ENCODE measurements at places on chromosomes 3 and 15.
A peak's percentile ranks its signal among the peaks of the same experiment; 100 is the strongest.

DNA sequence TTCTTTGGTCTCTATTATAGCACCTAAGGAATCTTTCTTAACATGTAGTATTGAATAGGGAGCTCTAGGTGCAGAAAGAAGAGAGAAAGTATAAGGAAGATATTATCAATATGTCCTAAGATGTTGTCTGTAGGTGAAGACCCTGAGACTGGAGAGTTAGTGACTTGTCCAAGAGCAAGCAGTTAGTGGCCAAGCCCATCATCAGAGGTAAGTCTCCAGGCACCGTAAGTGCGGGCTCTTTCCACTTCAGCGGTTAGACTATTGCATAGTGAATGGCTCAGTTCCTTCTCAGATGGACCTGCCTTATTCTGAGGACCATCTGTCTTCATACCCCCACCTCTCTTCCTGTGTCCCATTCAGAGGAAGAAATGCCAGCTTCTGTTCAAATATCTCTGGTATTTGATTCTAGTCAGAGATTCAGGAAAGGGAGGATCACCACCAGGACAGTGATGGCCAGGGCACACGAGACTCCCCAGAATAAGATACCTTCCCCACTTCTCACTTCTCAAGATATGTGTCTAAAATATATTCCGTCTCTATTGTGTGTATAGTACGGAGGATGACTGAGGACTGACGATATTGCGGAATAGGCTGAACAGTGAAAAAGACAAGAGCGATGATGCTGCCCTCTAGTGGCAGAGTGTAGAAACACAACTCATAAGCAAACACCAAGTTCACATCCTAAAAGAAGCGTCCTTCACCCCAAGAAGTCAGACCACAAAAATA is 19.1 kb upstream of the ADGRG7 start:
- DNase-seq: peak; percentile 70

DNA sequence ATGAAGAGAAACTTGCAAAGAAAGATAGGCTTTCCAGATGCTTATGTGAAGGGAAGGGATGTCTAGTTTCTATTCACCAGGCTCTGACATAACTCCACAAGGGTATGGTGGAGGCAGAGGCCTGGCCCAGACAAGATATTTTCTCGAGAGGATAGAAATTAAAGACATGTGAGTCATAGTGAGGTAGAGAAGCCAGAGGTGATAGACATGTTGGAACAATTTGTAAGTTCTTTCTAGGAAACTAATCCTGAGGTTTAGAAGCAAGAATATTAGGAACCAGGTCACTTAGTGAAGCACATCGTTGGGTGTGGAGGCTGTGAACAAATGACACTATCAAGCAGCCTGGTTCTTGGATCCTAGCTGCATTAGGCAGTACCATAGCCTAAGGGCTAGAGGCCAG is 176.9 kb downstream of the BBX start:
- DNase-seq: no peak

GRCh38 chr3:99248913-99249312 is 347.4 kb upstream of the DCBLD2 start:
- DNase-seq: no peak

GRCh38 chr15:25092661-25093060 is 137.9 kb downstream of the SNRPN start:
- no peak for DNase-seq

GRCh38 chr3:48727511-48727910 is 10.5 kb upstream of the IP6K2 start:
- DNase-seq: no peak

GRCh38 chr3:139343895-139344856 is at the start of gene MRPS22:
MRPS22 (plus strand) TSS chr3:139344020; CDS start chr3:139344027, 7 bp downstream.
- peak; percentile 83 for DNase-seq

GRCh38 chr15:70967646-70968045 is 75.0 kb downstream of the LRRC49 start:
- DNase-seq: no peak

GRCh38 chr3:126270145-126270811 is 86.9 kb downstream of the KLF15 start:
- peak; percentile 82 for DNase-seq

DNA sequence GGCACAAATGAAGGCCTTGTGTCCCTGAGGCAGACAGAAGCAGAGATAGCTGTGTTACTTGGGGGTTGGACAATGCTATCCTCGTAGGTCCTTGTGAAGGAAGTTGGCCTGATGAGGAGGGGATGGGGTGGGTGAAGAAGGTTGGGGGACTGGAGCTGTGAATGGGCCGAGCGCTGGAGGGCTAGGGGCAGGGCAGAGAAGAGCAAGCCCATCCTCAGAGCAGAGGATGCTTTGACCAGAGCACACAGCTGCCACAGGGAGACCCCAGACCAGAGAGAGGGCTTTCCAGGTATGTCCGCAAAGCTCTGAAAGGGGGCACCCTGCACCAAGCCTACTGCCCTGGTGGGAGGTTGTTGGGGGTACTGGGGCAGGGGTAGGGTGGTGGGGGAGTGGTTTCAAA is 5.7 kb upstream of the TBC1D2B start:
- DNase-seq: no peak

DNA sequence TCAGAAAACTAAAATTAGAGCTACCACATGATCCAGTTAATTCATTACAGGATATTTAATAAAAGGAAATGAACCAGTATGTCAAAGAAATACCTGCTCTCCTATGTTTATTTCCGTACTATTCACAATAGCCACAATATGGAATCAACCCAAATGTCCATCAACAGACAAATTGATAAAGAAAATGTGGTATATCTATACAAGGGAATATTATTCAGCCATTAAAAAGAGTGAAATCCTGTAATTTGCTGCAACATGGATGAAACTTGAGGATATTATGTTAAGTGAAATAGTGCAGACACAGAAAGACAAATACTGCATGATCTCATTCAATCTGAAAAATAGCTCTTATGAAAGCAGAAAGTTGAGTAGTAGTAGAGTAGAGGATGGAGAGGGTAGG is 33.7 kb upstream of the ALCAM start:
- DNase-seq: no peak

- no peak for DNase-seq
Measured at GRCh38 chr3:58001979-58002378, 6.2 kb upstream of the FLNB start.

DNA sequence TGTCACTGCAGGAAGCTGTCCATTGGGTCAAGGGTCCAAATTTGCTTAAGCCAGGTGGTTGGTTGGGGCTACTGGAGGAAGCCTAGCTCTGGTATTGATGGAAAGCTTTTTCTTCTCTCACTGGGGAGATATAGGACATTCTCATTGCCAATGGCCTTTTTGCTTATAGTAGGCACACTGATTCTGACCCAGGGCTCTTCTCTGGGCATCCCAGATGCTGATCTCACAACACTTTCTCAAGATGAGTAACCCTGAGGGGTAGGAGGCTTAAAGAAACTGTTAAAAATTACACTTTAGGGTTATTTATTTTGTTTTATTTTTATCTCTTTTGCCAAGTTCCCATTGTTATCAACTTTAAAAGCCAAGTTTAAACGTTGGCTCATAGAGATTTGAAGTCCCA is 337.8 kb downstream of the LRRC3B start:
- DNase-seq: no peak

DNA sequence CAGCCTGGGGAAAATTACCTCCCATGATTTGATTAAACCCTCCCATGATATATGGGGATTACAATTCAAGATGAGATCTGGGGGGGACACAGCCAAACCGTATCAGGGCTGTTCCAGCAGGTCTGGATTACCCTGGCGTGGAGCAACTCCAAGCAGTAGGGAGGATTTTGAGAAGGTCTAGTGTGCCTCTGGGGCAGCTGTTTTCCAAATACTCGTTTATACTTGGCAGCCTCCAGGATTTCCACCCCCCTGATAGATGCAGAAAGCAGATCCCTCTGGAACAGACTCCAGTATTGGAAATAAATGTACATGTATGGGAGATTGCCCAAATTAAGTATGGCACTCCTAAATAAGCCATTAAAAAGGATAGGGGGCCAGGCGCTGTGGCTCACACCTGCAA is 7.7 kb upstream of the IRAK2 start:
- DNase-seq: no peak

GRCh38 chr3:183411216-183411922 is 17.1 kb downstream of the MCF2L2 start:
- DNase-seq: no peak

DNA sequence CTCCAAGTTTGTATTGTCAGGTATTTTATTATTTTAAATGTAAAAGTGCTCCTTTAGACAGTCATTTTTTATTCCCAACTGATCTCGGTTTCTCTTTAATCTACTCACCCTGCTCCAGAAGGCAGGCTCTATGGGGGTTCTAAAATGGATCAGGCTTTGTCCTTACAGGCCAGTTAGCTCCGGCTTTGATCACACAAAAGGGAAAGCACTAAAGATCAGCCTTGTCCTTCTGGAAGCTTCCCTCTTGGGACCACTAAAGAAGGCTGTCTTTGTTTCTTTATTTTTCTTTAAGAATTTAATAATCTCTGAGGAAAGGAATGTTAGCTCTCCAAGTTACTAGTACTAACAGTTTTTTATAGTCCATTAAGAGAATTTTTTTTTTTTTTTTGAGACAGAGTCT is 560.5 kb upstream of the ZNF717 start:
- no peak for DNase-seq

DNA sequence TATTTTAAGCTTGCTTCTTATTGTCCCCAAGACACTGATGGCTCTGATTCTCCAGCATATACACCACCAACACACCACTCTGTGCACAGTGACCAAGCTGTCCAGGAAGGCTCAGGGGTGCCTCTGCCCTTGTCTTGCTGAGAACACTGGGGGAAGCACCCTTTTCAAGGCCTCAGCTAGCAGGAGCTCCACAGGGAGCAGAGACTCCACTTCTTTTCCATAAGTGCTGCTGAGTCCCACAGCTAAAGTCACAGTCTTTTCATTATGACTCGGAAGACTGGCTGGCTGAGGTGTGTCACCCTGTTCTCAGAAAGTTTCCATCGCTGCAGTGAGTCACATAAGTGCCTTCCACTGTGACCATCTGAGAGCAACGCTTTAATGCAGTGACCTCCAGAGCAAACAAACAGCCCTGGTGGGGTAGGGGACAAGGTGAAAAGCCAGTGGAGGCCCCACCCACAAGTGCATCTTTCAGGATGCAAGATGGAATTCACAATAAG is 226.9 kb upstream of the CHRNA7 start:
- no peak for DNase-seq

- no peak for DNase-seq
Measured at GRCh38 chr15:92693691-92694331, 38.2 kb upstream of the FAM174B start.

DNA sequence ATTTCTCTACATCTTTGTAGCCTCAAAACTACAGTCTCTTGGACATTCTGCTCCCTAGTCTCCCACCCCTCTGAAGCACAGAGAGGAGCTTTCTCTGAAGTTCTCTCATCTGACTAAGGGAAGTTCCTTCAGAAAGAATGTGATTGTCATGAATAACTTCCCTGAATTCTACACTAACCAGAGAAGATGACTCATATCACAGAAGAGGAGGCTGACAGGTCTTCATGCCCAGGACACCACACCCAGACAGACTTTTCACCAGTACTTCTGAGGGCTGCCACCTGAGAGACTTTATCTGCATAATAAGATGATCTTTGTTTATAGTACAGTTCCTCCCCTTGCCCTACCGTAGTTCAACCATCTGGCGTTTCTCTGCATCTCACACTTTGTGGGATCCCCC is 52.8 kb downstream of the CDIN1 start:
- no peak for DNase-seq

DNA sequence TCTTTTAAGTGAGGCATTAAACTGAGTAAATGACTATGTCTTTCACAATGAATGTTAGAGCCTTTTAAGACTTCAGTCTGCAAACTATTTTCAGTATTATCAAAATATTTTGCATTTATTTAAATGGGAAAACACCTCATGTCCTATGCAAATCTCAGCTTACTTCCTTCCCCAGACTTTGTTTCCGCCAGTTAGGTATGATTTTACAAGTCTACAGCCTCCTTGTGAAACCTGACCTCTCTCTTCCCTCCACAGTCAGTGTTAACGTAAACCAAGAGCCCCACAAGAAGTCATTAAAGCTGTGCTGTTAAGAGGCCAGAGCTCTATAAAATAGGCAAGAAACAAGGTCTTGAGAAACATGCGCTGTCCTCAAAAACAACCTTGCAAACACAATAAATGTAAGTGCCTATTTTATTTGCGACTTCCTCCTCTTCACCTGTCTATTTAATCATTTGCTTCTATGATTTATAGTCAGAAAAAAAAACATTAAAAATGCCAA is 48.3 kb downstream of the PRTG start:
- peak; percentile 4 for DNase-seq

DNA sequence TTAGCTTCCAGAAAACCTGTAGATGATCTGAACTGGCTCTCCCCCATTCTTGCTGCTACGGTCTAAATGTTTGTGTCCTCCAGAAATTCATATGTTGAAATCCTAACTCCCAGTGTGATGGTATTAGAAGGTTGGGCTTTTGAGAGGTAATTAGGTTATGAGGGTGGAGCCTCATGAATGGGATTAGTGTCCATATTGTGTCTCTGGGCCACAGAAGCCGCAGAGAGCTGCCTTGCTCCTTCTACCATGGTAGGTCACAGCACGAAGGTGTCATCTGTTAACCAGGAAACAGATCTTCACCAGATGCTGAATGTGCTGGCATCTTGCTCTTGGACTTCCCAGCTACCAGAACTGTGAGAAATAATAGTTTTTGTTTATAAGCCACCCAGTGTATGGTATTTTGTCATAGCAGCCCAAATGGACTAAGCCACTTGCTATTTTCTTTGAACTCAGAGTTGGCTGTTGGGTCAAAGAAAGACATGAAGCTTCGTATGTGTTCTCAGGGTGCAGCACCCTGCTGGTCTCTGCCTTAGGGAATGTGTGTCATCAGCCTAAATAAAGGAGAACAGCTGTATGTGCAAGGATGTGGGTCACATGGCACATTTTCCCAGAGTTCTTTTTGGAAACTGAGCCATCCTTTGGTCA is 317.5 kb upstream of the SLCO3A1 start:
- DNase-seq: no peak

- no peak for DNase-seq
Measured at GRCh38 chr3:149296972-149297371, 36.5 kb downstream of the TM4SF18 start.

DNA sequence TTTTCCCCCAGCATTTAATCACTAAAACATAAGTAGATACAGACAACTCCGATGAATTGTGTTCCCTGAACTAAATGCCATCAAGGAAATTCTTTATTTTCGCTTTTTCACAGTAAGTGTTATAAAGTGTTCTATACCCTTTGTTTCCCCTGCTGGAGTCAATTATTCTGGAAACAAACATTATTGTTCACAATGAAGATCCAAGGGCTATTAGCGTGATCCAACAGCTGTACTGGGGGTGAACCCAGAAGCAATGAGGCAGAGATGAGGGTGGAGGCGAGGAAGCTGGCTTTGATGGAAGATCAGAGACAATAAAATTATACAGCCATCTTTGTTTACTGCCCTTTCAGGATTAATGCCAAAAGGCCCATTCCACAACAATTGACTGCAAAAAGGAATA is 250.3 kb upstream of the IGF1R start:
- no peak for DNase-seq

Data from prostate gland (tissue), 2 donors.